ENCODE measurements at places on chromosomes 1 and 21.

GRCh38 chr1:36864182-36864822, 170.0 kb downstream of the GRIK3 start:
- DNase-seq, result peak; percentile 32

- DNase-seq, result no peak
Observed at GRCh38 chr1:174911606-174912005, 88.1 kb upstream of the CACYBP start.

DNA sequence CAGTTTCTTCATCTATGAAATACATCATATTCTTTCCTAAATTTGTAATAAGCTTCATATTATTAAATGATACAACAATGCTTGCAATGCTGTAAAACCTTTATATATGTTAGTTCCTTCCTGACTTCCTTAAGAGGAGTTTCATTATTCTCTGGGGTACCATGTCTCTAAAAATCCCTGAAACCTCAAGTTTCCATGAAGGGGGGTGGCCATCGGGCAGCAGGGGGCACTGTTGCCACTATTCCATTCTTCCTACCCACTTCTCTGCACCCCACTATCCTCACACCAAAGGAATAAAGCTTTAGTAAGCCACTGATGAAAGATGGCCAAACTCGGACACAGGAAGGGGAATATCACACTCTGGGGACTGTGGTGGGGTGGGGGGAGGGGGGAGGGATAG, 9.0 kb upstream of the DMRTB1 start:
- no peak for DNase-seq

DNA sequence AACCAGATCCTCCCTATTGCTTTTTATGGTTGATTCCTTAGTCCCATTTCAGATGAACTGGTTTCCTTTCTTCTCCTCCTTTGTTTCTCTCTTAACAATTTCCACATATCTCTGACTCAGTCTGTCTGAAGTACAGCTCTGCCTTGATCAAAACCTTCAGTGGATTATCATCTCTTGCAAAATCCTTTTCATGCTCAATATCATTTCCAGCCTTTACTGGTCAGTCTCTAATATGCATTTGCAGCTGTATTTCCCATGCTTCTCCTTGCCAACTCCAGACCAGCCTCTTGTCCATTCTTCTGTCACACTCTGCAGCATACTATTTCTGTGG, 72.2 kb downstream of the SNX7 start:
- DNase-seq, result no peak

DNA sequence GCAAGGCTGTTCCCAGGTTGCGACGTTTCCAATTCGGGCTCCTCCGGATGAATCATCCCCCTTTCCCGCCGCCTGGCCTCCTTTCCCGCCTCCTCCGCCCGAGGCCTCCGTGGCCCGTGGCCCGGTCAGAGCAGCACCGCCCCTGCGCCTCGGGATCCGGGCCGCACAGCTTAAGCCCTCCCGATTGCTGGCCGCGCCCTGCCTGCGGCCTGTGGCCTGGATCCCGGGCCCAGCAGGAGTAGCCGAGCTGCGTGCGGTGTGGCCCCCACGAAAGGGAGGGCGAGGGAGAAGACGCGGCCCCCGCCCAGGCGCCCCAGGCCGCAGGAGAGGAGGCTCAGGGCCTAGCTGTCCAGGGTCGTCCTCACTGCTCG, 1.0 kb downstream of the TMEM200B start:
- no peak for DNase-seq

- no peak for DNase-seq
Observed at GRCh38 chr1:31222176-31222575, 17.5 kb downstream of the NKAIN1 start.

- DNase-seq, result no peak
Observed at GRCh38 chr1:227901239-227901905, 46.4 kb downstream of the WNT9A start.

GRCh38 chr1:22155517-22155916, 12.6 kb upstream of the WNT4 start:
- no peak for DNase-seq

- DNase-seq, result no peak
Observed at GRCh38 chr1:195717651-195718050, 890.6 kb downstream of the KCNT2 start.

DNA sequence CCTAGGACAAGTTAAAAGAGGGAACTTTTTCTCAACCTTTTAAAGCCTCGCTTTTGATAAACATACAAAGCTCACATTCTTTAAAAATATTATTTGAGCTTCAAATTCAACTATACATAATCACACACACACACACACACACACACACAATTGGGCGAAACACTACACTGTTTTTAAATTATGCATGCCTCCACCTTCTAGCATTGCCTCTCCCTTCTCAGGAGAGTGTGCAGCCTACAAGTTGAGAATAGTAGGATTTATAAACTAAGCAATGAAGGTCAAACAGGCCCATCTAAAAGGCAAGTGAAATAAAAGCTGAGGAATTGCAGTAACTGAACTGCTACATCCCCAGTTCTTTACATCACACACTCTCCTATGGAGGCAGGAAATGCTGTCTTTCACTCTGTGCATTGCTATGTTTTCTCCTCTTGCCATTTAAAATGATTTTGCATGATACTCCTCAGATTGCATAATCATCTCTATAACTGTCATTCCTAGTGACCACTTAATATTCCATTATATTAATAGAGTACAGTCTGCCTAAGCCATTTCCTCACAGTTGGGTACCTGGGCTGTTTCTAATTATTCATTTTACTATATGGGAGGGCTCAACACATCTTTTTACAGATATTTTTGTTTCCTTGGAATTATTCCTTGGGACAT, 92.5 kb upstream of the KCNE2 start:
- no peak for DNase-seq

DNA sequence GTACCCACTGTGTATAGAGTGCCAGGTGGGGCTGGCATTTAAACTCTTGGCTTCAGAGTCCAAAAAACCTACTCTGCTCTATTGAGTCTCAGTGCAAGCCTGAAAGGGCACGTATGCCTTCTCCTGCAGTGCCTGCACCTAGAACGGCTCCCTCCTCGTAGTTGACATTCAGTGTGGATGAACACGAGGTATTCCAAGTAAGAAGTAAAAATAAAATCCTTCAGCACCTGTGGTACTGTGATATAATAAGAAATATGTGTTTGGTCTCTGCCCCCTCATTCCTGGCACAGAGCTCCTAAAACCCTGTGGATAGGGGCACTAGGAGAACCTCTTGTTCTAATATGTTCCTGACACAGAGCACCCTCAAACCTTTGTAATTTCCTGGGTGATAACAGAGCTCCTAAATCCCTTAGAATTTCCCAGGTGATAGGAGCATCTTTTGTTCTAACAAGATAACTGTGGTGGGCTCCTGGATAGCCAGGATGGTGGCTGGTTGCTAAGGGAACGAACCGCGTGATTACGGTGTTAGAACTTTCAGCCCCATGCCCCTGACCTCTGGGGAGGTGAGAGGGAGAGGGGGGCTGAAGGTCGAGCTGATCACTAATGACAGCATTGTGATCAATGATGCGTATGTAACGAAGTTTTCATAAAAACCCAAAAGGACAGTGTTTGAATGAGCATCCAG, 16.8 kb downstream of the UCK2 start:
- DNase-seq, result no peak

DNA sequence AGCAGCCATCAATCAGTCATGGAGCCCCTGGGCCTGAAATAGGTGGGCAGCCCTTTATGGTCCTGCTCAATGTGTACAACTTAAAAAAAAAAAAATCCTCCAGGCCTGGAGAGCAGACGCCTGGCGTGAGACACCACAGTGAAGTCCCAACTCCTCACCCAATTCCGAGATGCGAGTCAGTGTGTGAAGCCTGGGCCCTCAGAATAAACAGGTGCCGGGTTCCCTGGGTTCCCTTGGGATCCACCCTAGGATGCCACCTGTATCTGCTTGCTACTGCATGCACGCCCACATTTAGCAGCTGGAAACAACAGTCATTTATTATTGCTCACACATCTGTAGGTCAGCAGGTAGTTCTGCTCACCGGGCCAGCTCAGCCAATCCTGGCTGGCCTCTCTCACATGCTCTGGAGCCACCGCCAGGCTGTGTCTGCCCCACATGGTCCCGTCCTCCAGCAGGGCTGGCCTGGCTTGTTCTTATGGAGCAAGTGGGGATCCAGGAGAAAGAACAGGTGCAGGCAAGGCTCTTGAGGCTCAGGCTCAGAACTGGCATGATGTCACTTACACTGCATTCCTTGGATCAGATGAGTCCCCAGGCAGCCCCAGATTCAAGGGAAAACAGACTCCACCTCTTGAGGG, 172.7 kb downstream of the NPHP4 start:
- no peak for DNase-seq

DNA sequence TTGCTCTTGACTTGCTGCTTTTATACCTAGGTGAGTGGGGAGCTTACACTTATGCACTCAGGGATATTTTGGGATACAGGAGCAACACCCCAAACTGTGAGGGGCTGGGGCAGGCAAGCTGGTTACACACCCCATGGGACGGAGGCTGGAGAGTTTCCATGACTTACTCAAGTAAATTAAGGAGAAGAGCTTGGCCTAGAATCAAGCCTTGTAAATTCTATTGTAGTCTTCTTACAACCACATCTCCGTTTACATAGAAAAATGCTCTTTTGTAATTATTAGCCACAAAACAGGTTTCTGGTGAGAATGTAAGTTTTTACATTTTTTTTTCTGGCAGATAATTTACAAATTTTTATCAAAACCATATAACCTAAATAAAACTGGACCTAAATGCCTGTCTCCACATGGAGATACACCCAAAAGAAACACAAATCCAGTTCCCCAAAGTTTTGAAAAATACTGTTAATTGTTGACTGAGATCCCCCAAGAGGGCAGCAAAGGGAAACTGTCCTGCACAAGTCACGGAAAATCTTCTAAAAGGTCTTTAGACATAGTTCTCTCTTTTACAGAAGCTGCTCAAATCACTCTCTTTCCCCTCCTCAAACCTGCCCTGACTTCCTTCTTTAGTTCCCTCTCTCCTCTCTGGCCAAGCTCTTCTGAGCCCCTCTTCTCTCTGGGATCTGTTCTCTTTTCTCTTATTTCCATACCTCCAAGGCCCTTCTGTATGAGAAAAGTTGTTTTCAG, 134.0 kb downstream of the HIVEP3 start:
- no peak for DNase-seq

DNA sequence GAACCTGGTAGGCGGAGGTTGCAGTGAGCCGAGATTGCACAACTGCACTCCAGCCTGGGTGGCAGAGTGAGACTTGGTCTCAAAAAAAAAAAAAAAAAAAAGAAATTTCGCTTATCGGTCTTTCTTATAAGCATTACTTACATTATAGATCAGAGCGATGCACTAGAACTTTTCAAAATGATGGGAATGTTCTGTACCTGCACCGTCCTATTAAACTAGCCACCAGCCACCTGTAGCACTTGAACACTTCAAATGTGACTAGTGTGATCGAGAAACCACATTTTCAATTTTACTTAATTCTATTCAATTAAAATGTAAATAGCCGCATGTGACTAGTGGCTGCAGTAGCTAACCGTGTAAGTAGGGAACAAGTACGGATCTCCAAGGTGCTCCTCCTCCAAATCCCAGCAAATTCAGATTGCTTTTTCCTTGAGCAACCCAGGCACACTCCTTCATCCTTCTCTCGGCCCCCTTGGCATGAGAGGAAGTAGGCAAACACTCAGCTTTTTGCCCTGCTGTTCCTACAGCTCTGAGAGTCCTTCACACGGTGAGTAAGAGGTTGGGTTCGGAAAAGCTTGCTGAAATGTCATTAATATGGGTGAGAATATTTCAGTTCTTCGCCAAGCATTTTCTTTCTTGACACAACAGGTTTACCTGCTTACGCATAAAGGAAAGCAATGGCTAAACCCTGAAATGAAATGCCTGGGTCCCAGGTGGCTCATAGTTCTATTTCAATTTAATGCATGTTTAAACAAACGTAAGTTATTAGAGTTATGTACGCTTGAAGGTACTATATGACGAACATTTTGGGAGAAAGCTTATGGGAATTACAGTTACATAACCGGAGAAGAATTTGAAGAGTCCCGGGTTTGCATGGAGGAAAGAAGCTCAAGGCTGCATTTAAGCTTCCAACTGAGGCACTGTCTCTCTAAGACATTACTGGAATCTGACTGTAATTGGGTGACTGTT, 69.5 kb upstream of the HUNK start:
- no peak for DNase-seq

GRCh38 chr1:55716610-55717009, 501.4 kb upstream of the USP24 start:
- DNase-seq, result no peak

- DNase-seq, result no peak
Observed at GRCh38 chr1:116808200-116808847, 54.1 kb downstream of the CD2 start.

DNA sequence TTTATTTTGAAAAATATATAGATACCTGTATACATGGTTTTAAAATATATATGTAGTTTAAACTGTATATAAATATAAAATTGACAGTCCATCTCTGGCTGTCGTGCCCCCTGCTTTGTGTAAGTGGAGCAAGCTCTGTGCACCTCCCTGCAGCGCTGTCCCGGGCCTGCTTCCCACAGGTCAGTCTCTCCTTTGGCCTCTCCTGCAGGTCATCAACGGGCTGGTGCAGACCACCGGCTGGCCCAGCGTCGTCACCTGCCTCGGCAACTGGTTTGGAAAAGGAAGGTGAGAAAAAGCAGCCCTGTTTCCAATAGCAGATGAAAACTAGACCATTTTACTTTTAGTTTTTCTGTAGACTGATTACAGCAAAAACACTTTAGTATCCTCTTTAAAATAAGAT, 28.5 kb downstream of the SLC37A1 start:
- DNase-seq, result no peak

- no peak for DNase-seq
Observed at GRCh38 chr1:193456811-193457280, 270.4 kb upstream of the B3GALT2 start.

- no peak for DNase-seq
Observed at GRCh38 chr1:175466556-175466955, 274.0 kb upstream of the KIAA0040 start.

- no peak for DNase-seq
Observed at GRCh38 chr1:152182431-152182830, 23.4 kb upstream of the RPTN start.

DNA sequence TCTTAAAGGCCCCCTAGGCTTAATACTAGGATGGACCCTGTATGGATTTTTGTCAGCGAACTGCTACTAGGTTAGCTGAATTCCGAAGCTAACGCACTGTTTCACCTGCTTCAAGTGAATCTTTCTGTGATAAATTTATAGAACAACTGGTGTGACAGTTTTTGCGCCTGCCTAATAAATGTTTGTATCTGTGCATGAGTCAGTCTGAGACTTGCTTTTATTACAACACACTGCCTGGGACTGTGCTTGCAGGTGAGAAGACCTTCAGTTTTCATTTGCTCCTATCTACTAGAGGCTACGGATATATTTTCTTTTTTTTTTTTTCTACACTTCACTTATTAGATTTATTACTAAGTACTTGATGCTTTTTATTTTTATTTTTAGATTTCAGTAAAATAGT, 420.9 kb downstream of the SMYD3 start:
- DNase-seq, result no peak

GRCh38 chr1:166322470-166322869, 155.7 kb upstream of the FAM78B start:
- no peak for DNase-seq

DNA sequence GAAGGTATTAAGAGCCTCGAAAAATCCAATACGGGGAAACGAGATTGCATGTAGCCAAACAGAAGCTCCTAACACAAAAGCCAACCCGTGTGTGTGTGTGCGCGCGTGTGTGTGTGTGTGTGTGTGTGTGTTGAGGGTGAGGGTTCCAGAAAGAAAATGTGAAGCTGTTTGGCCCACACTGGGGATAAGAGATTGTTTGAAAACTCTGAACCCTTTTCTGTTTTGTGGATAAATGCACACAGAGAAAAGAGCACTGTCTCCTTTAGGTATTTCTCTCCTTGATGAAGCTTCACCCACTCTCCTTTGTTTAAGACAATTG, 1.9 kb downstream of the WLS start:
- DNase-seq, result no peak

GRCh38 chr1:43867976-43868740, 65.4 kb upstream of the ARTN start:
- no peak for DNase-seq
